ENCODE measurements at places on chromosomes 4 and X. TPM values are rescaled to one million over a fixed set of nuclear protein-coding genes. Genes with fewer than 3 reads are reported as not detected.

DNA sequence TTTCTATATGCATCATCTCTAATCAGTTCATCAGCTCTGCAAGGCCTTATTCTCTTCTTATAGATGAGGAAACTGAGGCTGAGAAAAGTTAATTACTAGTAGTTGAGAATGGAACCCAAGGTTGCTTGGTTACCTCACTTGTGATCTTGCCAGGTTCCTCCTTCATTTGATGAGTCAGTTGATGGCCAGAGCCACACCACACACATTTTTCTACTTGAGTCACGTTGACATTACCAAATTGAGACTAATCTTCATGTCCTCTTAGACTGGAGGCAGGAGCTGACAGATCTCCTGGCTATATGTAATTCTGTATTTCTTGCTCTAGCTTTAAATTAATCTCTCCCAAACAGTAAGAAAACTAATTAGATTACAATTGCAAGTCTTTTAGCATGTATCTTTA is 428.4 kb downstream of the AFF2 start:
- DNase-seq, result no peak

DNA sequence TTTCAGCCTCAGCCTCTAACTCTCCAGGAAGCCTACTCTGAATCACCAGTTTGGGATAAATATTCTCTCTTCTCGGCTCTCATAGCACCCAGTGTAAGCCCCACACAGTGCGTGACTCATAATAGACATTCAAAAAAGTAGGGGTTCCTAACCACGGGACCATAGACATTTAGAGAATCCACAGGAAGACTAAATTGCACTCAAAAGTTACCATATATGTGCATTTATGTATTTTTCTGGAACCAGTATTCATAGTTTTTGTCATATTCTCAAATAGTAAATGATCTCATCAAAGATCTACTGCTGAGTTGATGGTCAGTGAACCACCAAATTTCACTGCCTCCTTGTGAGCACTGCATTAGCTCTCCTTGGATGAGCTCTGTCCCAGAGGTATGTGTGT is 625.7 kb downstream of the SMARCA1 start:
- DNase-seq, result no peak

DNA sequence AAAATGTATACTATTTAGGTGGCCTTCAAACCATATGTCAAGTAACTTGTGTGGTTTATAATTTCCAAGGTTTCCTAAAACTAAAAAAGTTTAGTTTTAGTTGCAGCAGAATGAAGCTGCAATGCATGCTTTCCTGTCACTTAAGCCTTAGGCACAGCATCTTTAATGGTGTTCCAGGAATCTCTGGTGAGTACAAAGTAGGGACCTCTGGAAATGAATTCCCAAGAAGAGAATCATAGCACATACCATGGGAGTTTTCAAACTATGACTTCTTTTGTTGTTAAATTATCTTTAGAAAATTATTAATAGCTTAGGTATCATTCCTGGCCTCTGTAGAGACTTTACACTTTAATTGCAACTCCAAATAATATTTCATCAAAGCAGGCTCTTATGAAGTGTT is 1005.9 kb upstream of the PABPC4L start:
- no peak for DNase-seq

GRCh38 chr4:8771666-8772065 is 100.0 kb downstream of the HMX1 start:
- no peak for DNase-seq

- DNase-seq, result peak; percentile 79
Observed at GRCh38 chrX:48021026-48021900, 14.5 kb downstream of the SPACA5 start.

- DNase-seq, result peak; percentile 7
Observed at GRCh38 chr4:184514121-184514988, 40.0 kb upstream of the IRF2 start.

Gene HHIP
- total RNA-seq, result 1.6 TPM

Gene ZNF674
- total RNA-seq, result 7.1 TPM

- no peak for DNase-seq
Observed at GRCh38 chrX:55778322-55778721, 60.8 kb downstream of the RRAGB start.

Gene TCP11X2
- not detected for total RNA-seq

- no peak for DNase-seq
Observed at GRCh38 chr4:106264331-106264728, 51.7 kb downstream of the TBCK start.

GRCh38 chr4:5809216-5809776 is 83.6 kb downstream of the CRMP1 start:
- DNase-seq, result no peak

- no peak for DNase-seq
Observed at GRCh38 chrX:34509394-34509793, 147.7 kb downstream of the TMEM47 start.

Gene CDK16
- total RNA-seq, result 154 TPM

- no peak for DNase-seq
Observed at GRCh38 chrX:103518571-103518970, 718 bp downstream of the RAB40A start.

Gene SPANXB1
- total RNA-seq, result not detected

DNA sequence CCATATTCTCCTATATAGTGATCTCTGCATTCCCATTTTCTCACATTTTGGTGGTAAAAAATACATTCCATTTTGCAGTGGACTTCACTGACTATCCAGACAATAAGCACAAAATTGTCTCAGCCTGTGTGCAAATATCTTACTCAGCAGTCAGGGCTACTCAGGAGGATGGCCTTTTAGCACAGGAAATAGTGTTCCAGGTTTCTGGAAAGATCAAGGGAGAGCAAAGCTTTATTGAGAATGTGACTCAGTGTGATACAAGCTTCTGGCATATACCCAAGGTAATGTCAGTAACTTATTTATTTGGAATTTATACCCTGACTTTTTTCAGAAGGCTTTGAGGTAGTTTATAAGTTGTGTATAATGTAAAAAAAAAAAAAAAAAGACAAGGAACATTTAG is 233.4 kb downstream of the TEX13A start:
- no peak for DNase-seq

GRCh38 chr4:128307123-128307571 is 19.5 kb upstream of the PGRMC2 start:
- no peak for DNase-seq

- no peak for DNase-seq
Observed at GRCh38 chr4:10977534-10977933, 293.0 kb upstream of the CLNK start.

GRCh38 chr4:7708981-7709380 is 230.7 kb downstream of the AFAP1 start:
- DNase-seq, result no peak
